GM23248 (cell line): ENCODE measurements at places on chromosomes 11 and 22.
A peak's percentile ranks its signal among the peaks of the same experiment; 100 is the strongest.

- peak; percentile 48 for DNase-seq
Observed at GRCh38 chr11:67372321-67372992, 941 bp downstream of the CLCF1 start.

DNA sequence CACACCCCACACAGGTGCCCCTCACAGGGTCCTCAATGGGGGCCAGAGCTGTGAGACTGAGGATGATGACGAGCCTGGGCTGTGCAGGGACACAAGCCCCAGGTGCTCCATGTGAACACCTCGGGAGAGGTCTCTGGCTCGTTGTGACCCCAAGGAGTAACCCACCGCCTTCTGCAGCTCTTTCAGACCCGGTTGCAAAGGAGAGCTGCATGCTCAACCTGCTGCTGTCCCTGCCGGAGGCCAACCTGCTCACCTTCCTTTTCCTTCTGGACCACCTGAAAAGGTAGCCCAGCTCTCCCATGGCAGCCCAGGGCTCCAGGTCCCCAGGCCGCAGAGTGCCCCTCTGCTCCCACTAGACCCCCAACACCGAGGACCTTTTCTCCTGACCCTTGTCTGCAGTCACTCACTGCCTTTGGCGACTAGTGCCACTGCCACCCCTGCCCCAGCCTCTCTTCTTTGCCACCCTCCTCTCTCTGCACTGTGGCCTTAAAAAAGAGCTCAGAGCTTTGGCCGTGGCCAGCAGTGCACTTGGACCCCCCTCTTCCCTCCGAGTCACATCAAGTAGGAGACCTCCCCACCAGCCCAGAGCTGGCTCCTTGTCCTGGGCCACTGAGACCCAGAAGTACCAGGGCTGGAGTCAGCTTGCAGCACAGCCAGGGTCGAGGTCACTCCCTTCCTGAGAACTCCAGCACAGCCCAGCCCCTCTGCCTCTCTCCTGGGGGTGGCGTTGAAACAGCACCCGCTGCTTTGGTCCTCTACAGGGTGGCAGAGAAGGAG lies 133.7 kb downstream of the BCR start:
- DNase-seq, result no peak

DNA sequence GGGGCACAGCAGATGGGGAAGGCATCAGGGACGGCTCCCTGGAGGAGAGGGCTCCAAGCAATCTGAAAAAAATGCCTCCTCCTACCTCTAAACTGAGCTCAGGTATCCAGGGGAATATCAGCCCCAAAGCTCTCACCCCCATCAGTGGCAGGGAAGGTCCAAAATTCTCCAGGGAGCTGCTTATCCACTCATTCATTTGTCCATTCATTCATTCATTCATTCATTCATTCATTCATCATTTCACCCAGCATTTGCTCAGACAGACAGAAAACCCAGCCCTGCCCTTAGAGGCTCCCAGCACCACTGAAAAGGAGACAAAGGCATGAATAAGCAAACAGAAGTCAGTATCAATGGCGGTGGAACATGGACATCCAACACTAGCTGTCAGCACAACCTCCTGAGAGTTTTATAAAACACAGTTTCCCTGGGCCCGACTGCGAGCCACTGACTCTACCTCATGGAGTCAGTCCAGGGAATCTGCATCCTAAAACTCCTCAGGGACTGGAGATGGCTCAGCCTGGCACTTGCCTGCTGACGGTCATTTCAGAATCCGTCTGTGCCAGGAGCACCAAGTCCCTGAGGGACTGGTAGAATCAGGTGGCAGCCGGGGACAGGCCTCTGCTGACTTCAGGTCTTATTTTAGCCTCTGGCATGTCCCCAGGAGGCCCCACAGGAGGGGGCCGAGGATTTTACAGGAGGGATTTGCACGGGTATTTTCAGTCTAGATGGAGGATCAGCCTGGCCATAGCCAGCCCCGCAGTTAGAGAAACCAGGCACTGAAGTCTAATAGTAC lies 164.6 kb downstream of the MN1 start:
- no peak for DNase-seq

GRCh38 chr22:46534177-46534776 lies 3.1 kb downstream of the CELSR1 start:
- no peak for DNase-seq

DNA sequence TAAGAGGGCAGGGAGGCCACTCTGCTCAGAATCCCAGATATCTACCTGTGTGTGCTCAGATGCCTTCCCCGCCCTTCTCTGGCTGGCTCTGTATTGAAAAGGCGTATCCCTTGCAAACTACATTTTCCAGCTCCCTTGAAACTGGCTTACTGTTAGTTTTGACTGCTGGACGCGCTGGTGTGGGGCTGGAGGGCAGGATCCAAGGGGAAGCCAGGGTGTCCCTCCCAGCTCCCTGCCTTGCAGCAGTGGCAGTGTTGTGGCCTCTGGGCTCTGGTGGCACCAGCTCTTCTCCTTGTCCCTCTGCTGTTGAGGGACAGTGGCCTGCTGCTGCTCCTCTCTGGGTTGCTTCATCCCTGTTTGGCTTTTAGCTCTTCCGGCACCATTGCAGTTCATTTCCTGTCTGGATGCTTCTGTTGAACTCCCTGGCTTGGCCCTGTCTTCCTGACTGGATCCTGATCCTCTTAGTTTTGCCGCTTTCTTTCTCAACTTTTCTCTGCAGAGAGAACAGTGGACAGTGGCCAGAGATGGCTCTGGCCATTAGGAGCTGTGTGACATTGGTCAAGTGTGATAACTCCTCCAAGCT lies 107.1 kb upstream of the PARVA start:
- no peak for DNase-seq

GRCh38 chr22:30422481-30423300 lies 2.9 kb upstream of the MTFP1 start:
- peak; percentile 99 for DNase-seq

DNA sequence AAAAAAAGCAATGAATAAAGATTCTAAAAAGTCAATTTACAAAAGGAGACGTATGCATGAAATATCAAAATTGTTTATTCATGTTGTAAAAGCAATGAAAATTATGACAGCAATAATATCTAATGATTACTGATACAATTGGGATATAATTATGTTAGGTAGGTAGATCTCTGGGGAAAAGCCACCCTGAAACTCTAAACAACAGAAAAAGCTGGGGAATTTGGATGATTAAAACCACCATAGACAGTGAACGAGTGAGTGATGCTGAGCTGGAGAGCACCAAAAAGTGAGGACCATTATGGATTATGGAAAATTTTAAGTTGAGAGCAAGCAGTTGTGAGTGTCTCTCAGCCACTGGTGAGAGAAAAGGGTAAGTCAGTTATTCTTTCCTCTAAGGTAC lies at the start of gene OR10G8:
Gene OR10G8 (plus strand): TSS at position 301 of the 400 bp plus-strand sequence. CDS start 2,825 bp downstream, outside the sequence.
- DNase-seq, result no peak

GRCh38 chr11:72769680-72770079 lies 17.5 kb upstream of the ARAP1 start:
- no peak for DNase-seq

- DNase-seq, result peak; percentile 58
Observed at GRCh38 chr11:7690648-7691047, 15.6 kb downstream of the OVCH2 start.

GRCh38 chr11:88420165-88420791 lies 82.7 kb upstream of the CTSC start:
- peak; percentile 95 for DNase-seq

DNA sequence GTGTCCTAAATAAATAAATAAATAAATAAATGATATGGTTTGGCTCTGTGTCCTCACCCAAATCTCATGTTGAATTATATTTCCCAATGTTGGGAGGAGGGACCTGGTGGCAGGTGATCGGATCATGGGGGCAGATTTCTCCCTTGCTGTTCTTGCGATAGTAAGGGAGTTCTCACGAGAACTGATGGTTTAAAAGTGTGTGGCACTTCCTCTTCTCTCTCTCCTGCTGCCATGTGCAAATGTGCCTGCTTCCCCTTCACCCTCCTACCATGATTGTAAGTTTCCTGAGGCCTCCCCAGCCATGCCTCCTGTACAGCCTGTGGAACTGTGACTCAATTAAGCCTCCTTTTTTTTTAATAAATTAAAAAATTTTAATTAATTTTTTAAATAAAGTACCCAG lies 138.2 kb downstream of the FBXO7 start:
- DNase-seq, result no peak

DNA sequence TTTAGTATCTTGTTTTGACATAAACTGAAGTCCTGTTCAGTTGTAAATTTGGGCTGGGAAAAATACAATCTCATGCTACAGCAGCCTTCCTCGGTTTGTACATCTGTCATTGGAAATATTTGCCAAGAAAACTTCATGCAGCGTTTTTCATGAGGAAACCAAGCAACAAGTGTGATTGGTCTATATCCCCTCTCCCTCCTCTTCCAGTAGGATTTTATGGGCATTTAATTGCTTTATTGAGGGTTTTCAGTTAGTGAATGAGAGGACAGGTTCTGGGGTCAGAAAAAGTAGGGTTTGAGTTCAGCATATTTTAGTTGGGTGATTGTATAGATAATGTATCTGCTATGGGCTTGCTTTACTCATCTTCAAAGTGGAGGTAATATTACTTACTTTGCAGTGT lies 90.1 kb upstream of the RAG2 start:
- DNase-seq, result no peak

DNA sequence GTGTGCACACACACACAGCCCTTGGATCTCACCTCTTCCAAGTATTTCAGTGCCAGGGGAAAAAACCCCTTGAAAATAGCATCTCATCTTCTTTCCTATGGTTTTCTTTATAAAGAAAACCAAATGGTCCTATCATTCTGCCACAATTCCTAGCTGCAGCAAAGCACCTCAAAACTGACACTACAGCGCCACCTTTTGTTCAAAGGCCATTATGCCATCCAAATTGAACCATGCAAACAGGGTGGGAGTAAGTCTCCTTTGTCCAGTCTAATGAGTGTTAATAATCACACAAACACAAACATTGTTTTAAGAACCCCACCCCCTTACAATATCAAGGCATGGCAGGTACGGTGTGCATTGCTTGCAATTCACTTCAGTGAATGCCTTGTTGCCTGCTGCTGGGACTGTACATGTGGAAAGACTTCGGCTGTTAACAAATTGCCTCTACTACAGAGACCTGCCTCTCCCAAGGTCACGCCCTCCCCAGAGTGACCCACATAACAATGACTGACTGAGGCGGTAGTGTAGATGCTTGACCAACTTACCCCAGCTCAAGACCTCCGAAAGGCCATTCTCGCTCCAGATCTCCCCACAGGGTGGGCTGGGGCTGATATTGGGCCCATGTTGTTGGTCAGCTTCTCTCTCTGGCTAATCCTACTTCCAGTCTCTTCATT lies 31.7 kb downstream of the FAM181B start:
- peak; percentile 50 for DNase-seq

- no peak for DNase-seq
Observed at GRCh38 chr11:24400059-24400665, 96.7 kb upstream of the LUZP2 start.

DNA sequence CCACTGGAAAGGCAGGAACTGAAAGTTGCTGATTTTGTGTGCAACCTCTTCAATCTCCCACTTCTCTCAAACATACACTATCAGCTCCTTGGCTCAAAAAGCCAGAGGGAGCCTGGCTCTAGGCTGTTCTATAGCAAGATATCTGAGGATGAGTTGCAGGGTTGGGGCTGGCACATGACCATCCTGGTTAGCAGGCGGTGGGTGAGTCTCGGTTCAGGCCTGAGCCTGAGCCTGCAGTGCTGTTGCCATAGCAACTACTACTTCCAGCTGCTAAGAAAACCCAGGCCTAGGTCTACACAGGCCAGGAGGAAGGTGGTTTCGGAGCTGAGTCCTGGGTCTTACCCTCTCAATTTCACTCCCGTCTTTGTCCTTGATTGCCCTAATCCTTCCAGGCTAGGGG lies 39.0 kb downstream of the CWC15 start:
- DNase-seq, result peak; percentile 73

DNA sequence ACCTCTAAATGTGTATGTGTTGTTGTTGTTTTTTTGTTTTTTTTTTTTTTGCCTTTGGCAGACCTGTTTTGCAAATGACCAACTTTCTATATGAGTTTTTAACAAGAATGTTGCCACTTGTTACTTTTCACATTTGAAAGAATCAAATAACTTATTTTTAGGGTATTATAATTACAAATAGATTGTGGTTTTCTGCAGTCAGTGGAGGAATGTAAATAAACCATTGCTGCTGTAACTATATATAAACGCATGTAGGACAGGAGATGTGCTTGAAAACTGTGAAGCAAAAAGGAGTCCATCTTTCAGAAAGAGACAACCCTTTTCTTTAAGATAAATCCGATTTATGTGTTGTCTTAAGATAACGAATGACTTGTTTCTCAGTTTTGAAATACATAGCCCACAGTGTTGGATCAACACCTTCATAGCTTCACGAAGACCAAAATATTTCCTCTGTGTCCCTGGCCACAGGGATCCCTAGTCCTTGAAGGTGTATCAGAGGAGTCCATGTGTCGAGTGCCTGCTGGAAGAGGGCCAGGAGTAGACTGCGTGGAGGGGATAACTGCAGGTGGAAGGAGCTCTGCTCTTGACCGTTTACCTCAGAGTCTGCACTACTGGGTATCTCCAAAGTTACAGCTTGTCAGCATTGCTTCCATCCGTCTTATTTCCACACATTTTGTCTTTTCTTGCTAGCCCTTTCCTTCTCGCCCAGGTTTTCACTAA lies 24.7 kb downstream of the TNRC6B start:
- no peak for DNase-seq

DNA sequence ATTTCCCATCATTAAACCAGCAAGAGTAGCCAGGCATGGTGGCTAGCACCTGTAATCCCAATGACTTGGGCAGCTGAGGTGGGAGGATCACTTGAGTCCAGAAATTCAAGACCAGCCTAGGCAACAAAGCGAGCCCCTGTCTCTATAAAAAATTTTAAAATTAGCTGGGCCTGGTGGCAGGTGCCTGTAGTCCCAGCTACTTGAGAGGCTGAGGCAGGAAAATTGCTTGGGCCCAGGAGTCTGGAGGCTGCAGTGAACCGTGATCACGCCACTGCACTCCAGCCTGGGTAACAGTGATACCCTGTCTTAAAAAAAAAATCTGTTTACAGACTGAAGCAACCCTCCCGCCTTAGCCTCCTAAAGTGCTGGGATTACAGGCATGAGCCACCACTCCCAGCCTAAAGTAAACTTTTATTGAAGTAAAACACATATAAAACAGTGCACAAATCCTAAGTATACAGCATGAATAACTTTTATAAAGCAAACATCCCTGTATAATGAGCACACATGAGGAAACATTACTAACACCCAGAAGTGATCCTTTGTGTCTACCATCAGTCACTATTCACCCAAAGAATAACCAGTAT lies 12.6 kb downstream of the UCP3 start:
- DNase-seq, result no peak

DNA sequence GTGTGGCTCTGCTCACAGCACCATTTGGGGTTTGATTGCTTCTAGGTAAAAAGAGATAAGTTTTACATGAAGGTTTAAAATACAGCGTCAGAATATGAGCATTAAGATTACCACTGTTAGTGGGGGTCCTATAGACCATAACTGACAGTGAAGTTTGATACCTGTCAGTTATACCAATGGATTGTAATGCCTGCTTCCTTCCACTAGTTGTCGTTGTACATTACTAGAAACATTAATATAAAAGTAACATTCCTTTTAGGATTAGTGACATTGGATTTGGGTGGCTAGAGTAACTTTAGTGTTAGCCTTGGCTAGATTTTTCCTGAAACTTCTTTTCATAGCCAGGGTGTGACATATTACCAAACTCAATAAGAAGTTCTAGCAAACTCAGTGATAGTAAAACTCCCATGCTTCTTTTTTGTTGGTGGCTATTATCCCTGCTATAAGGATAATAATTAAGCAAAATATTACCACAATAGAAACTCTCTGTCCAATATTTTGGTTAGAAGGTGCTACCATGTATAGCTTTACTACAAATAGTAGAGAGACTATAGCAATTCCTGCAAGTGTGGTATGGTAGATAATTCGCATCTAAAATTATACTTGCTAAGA lies 57.1 kb downstream of the FAM181B start:
- DNase-seq, result peak; percentile 18

- DNase-seq, result no peak
Observed at GRCh38 chr11:203056-203944, 3.9 kb downstream of the BET1L start.
